ENCODE measurements at places on chromosomes 6 and 20.

DNA sequence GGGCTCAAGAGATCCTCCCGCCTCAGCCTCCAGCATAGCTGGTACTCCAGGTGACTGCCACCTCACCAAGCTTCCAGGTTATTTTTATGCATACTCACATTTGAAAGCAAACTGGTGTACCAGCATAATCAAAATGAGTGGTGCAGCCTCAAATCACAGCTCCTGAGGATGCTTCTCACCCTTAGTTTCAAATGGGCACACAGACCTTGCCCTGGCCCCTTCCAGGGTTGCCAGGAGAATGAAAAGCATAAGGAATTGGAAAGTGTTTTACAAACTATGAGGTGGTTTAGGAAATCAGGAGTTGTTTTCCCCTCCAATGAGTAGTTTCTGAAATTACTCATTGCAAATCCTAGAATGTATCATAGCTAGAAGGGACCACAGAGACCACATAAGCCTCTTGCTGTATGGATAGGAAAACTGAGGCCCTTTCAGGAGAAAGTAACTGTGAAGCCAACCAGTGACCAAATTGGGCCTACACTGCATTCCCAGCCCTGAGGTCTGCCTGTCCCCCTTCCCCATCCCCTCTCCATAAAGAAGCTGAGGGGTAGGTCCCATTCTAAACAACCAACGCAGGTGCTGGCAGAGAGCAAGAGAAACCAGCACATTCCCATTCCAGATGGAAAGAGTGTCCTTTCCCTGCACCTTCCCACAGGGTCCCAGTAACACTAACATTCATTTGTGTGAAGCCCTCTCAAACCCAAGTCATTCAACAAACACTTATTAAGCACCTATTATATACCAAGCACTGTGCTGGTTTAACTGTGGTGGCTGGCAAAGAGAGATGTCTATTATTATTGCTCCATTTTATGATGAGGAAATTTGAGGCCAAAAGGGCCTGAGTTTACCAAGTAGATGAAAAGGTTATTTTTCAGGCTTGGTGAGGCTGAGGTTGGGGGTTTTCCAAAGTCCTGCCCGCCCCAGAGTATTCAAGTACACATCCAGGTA is 2.1 kb upstream of the E2F1 start:
- DNase-seq = no peak

DNA sequence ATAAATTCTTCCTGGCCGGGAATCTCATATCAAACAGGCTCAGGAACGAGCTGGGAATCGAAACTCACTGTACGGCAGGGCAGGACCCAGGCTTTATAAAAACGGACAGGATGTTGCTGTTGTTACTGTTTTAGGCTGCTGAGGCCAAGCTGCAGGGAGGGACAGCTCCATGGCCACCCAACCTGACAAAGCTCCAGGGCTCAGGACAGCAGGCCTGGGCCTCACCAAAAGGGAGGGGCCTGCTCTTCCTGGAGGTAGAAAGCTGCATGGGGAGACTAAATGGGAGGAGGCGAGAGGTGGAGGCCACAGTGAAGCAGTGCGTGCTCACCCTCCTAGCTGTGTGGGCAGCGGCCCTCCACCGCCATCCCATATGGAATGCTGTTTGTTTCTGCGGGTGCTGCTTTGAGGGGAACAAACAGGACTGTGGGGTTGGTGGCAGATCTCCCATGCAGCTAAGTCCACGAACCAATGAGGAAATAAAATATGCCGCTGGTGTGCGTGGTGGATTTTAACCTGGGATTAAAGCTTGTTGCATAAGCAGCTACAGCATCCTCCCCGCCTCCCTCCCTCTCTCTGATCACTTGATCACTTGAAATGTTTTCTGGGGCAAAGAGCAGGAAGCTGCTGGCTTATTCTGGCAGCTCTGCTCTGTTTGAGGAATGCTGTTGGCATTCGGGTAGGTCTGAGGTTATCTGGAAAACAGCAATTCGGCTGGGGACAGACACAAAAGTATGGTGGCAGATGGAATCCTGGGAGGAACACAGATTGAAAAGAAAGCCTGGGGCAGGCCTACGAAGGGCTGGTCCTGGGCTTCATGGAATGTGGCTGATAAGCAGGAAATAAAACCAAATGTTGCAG is 2.4 kb upstream of the ZMYND8 start:
- no peak for DNase-seq

DNA sequence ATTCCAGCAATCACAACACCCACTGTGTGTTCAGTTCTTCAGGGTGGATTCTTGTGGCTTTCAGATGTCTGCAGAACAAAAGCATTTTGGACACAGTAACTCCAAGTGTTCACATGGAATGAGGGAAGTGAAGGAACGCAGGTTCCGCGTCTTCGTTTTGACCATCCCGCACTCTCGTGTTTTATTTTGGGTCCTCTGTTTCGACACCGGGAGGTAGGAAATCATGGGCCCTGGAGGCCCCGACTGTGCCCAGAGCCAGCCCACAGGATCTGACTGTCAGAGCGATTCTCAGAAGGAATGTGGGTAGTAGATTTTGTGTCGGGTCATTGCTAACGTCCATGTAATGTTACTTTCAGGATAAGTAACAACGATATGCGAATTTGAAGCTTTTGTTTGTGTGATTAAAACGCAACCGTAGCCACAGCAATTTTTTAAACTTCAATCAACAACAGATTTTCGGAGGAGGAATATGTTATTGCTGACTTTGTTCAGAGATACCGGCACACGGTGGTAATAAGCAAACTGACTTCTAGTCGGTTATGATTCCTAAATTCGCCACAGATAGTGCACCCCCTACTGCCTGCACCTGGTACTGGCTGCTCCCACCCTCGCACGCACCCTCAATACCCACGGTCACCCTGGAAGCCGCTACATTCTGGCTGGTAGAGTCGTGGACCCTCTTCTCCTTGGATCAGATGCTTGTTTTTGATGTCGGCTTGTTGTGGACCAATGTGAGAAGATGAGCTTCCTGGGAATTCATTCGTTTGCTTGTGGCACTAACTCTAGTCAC is 10.5 kb downstream of the NPEPL1 start:
- no peak for DNase-seq

DNA sequence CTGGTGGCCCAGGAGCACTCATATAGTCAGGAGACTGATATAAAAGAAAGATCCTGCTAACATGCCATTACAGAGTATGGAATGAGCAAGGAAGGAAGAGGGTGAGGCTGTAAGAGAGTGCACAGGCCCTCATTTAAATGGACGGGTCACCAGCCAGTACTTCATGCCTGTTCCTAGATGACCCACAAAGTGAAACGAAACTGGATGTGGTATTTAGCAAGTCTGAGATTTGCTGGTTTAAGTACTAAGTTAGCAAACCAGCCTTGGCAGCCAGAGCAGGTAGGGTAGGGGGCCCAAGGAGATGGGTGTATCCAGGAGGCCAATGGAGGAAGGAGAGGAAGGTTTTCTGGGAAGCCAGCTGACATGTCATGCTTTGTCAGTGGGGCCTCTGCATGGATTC is 15.9 kb downstream of the NT5E start:
- DNase-seq = no peak

DNA sequence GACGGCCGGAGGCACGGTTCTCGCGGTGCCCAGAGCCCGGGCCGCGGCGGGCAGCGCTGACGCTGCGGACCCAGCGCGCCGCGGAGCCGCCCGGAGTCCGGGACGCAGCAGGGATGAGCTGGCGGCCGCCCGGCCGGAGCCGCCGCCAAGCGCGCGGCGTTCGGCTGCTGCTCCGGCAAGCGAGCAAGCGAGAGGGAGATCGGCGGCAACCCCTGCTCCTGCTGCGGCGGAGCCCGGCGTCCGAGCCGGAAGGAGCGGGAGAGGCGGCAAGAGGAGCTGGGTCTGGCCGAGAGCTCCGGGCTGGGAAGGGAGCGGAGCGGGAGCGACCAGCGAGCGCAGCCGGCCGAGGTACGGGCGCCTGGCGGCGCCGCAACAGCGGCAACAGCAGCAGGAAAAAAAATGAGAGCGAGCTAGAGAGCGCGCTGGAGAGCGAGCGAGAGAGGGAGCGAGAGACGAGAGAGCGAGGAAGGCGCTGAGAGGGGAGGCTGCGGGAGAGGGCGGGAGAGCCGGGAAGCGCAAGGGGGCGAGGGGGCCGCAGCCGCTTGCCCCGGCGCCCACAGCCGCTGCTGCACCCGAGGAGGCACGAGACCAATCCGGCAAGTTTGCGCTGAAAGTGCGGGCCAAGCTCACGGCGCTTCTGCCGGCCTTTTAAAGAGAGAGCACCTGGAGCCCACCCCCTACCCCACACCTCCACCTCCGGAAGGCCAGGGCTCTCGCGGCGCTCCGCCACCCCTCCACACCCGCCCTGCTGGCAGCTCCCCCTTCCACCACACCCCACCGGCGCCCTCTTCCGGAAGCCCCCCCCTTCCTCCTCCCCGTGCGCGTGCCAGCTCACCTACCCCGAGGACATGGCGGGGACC is 496 bp downstream of the GRM4 start:
- no peak for DNase-seq

DNA sequence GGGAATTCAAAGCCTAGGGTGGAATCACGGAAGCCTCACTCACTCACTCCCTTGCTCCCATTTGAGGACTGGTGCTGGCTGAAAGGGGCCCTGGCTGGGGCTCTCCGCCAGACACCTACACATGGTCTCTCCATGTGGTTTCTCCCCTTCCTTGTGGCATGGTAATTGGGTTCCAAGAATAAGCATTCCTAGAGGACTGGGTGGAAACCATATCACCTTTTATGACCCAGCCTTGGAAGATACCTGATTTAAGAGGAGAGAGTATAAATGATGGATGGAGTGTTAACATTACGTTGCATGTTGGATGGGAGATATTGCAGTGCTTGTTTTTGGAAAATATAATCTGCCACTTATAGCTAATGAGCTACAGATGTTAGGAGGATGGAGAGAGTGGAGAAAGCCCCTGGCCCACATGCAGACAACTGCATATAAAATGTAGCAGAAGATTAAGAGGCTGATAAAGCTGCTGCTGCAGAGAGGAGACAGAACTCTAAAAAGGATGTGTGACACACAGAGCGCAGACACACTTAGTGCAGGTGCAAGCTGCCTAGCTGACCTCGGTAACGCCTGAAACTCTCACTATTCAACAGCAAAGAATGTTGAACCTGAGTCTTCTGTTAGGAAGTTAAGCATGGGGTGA is 23.3 kb upstream of the CDKN1A start:
- DNase-seq = no peak

DNA sequence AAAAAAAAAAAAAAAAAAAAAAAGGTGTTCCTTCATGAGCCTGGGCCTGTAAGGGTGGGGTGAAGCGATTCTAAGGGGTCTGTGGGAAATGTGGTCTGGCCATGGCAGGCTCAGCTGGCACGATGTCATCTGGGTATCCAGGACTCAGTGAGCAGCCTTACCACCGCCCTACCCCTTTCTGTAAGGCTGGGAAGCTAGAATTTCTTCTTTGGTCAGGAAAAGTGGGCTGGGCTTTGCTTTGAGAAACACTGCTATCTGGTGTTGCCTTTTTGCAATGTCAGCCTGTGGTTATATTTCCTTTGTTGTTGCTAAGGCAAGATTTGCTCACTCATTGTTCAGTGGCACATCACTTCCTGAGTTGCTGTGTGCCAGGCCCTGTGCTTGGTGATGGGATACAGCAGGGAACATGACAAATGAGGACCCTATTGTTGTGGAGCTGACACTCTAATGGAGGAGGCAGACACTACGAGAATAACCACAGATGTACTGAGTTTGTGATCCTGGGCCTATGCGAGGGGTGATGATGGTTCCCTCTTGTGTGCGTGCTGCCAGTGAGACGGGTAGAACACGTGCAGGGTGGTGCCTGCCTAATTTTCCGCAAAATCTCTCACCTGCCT is 45.9 kb upstream of the ZNFX1 start:
- DNase-seq = no peak

GRCh38 chr6:134427721-134428120 is 109.8 kb upstream of the SGK1 start:
- DNase-seq = no peak

- no peak for DNase-seq
These were observed 402.5 kb downstream of the CD83 start for GRCh38 chr6:14520029-14520428.

DNA sequence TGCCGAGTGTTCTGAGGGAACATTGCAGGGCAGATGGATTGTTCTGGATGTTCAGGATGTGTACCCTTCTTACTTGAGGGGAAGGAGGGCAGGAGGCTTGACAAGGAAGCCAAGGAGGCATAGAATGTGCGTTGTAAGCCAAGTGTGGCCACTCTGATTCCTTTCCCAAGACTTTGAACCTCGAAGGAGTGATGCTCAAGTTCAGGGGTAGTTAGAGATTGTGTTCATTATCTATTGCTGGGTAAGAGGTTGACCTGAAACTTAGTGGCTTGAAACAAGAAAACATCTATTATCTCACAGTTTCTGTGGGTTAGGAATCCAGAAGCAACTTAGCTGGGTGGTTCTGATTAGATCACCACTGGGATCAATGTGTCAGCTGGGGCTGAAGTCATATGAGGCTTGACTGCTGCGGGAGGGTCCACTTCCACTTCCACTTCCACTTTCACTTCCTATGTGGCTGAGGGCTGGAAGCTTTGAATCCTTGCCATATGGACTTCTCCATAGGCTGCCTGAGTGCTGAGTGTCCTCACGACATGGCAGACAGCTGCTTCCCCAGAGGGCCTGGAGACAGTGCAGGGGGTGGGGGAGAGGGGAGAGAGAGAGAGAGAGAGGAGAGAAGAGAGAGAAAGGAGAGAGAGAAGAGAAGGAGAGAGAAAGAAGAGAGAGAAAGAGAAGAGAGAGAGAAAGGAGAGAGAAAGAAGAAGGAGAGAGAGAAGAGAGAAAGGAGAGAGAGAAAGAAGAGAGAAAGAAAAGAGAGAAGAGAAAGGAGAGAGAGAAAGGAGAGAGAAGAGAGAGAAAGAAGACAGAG is 6.9 kb upstream of the CD40 start:
- no peak for DNase-seq

DNA sequence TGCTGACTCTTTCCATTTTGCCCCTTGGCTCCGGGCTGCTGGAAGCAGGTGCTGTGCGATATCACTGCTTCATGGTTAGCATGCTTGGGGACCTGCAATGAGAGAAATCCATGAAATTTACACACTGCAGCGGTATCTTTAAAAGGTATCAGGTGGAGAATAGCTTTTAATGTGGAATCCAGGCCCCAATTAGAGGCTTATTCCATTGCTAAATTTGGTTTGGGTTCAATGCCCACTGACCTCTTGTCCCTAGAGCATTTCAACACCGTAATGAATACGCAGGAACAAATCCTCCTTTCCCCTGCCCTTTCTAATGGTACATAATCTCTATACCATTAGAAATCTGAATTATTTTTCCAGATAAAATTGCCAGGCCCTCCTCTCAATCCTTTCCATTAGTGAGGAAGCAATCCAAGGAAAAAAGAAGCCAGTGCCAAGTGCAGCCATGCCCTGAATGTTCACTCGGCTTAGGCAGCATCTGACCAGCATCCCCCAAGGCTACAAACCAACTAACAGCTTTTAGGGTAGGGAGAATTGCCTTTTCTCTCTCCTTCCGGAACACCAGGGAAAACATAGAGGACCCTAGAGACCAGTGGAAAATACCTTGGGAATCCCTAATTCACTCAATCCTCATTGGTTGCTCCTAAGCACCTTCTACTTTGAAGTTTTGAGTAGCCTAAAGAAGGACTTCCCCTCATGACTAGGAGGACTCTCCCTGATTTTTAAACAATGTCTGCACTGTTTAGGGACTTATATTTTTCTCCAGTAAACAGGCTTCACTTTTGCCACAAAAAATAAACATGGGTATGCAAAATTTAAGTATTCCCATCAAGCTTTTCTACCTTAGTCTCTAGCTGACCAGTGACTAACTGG is 143.1 kb downstream of the QRSL1 start:
- no peak for DNase-seq

- DNase-seq = no peak
These were observed 7.3 kb downstream of the HBS1L start for GRCh38 chr6:135047336-135047735.

All from GM12891 (cell line).